ENCODE measurements at places on chromosomes 3 and 15.

DNA sequence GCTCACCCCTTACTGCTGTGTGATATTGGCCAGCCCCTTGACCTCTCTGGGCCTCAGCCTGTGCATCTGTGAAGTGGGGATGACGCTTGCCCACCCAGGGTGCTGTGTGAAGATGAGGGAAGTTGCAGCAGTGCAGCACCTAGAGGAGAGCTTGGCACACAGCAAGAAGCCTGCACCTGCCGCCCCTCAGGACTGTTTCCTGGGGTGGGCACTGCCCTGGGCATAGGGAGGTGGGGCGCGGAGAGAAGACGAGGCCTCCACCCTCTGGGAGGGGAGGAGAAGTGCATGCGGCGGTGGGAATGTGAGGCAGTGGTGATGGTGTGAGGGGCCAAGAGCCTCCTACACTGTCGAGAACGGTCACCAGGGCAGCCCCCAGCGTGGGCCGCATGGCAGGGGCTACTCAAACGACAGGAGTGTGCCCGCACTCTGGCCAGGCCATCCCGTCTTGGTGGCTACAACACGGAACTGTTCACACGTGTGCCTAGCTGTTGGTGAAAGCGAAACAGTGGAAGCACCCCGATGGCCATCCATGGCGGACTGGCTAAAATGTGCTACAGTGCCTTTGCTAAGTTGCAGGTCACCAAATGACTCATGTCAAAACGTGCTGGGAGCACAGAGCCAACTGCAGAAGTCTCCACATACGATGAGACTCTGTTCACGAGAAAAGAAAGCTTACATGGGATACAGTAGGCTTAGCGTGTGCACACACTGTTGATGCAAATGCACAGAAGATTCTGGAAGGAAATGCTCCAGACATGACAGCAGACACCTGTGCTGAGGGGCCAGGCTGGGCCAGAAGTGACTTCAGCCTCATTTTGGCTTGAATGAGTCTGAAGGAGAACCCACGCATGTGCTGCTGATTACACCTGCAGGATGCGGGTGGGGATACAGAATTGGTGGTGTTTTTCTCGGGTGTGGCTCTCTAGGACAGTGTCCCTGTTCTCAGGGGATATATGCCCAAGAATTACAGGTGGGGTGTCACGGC is 40.4 kb upstream of the IQSEC1 start:
- no peak for DNase-seq

GRCh38 chr3:46462111-46462510 is 2.6 kb downstream of the LTF start:
- DNase-seq: no peak

DNA sequence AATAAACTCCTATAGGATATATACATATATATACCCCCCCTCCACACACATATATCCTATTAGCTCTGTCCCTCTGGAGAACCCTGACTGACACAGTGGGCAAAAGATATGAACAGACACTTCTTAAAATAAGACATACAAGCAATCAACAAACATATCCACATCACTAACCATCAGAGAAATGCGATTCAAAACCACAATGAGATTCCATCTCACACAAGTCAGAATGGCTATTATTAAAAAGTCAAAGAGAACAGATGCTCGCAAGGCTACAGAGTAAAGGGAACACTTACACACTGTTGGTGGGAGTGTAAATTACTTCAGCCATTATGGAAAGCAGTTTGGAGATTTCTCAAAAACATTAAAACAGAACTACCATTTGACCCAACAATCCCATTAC is 46.2 kb upstream of the ARHGEF26 start:
- DNase-seq: no peak

- DNase-seq: no peak
These were observed 25.9 kb downstream of the SNX33 start for GRCh38 chr15:75673426-75674235.

DNA sequence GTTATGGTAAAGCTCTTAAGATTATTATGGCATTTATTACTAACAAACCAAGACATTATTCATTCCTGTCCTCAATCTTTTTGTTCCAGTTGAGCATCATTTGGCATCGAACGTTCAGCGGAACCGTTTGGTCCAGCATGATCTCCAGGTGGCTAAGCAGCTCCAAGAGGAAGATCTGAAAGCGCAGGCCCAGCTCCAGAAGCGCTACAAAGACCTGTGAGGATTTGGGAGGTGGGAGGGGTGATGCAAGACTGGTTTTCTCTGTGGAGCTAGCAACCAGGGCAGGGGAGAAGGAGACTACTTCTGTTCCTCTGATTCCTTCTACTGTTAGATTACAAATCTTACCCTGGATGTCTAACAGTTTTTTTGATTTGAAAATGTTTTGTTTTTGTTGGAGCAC is 27.6 kb upstream of the UTS2B start:
- no peak for DNase-seq

DNA sequence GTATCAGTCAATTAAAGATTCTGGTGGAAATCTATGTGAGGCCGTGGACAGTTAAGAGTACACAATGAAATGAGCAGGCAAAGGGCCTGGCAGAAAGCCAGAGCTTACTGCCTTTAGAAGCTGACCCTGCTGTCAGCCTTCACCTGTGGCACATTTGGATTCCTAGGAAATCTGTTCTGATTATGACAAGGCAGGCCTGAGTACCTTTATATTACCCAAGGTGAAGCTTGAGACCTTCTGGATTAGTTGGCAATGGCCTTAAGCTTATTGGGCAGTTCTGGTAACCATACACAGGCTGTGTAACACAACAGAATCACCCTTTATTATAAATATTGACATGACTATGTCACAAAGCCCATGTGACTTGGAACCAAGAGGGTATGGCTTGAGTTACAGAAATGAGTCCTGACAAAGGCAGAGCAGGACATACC is 43.2 kb downstream of the NBEAL2 start:
- DNase-seq: no peak

- no peak for DNase-seq
These were observed 31.8 kb downstream of the HEG1 start for GRCh38 chr3:125023833-125024555.

Data from activated gamma-delta T cell treated with anti-CD3 and anti-CD28 coated beads, Interleukin-2, amount 50 U/mL, for 16 hours (primary cell).